Left hindlimb (tissue), 1 donor: ENCODE measurements at places on chromosomes 11 and 22.

DNA sequence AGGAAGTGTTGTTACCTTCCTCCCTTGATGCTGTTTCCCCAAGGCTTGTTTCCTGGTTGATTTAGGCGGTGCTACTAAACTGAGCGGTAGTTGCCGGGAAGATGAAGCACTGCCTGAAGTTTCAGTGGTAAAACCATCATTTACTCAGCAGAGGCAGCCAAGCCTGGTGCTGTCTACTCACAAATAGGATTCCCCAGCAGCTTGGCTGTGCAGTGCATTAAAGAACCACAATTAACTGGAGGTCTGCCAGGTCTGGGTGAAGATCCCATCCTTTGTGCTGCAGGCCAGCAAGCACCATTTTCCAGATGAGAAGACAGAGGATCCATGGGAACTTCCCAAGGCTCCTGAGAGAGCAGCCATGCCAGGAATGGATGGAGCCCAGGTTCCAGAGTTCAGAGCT lies 231.9 kb upstream of the E2F8 start:
- no peak for DNase-seq

GRCh38 chr22:46525389-46526243 lies 11.8 kb downstream of the CELSR1 start:
- no peak for DNase-seq

DNA sequence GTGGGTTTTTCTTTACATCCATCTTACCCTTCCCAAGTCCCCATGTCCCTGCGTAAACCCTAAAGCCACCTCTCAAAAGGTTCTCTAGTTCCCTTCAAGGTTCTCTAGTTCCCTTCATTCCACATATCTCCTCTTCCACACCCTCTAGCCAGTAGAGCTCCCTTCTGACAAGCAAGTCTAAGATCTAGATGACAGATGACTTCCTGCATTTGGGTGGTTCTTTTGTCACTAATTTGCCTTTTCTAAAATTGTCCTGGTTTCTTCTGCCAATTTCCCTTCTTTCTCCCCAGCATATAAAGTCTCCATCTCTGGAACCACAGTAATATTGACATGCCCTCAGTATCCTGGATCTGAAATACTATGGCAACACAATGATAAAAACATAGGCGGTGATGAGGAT lies 7.8 kb downstream of the CD3E start:
- DNase-seq: no peak

- DNase-seq: no peak
These were observed 384.5 kb upstream of the KIRREL3 start for GRCh38 chr11:127385071-127385470.

DNA sequence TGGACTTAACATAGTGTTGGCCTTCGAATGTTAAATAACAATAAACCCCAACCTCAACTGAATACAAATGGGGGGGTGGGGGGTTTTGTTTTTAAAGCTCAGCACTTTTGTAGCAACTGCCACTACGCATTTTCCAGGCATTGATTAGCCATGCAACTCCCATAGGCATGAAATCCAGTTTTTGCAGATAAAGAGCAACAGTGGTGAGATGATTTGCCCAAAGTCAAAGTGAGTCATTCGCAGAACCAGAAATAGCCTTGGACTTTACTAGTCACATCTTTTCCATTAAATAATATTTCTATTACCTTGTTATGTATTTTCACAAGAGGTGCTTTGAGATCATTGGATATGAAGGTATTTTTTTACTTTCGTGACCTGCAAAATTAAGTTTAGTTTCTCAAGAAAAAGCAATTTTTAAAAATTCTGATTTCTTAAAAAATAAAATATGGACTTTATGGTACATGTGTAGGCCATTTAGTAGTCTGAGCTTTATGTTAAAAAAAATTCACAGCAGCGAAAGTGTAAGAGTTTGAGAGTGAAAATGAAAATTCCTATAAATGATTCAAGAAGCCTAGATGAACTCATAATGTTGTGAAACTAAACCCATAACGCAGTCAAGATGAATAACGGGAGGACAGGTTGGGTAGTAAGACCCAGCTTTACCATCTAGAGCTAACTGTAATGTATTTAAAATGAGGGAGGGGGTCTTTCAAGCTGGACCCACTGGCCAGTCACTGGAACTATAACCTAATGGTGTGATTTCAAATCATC lies 1.9 kb upstream of the PHF21A start:
- DNase-seq: no peak

DNA sequence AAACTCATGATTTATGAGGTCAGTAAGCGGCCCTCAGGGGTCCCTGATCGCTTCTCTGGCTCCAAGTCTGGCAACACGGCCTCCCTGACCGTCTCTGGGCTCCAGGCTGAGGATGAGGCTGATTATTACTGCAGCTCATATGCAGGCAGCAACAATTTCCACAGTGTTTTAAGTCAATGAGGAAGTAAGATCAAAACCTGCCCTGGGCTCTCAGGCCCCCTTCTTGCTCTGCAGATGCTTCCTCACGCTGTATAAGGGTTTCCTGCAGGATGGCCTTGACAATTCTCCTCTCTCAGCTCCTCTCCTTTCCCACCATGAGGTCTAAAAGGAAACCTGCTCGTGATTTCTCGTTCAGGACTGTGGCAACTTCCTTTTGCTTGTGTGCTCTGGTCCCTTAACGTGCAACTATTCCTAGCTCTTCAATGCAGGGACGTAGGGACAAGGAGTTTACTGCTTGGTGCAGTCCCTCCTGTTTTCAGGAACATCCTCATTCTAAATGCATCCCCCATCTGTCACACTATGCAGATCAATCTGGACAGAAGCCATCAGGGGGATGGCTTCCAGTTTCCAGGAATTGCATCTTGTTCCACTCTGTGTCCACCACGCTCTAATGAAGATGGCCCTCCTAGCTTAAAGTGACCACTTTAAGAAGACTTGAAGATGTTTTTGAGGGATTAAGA lies 64.3 kb upstream of the IGLL5 start:
- DNase-seq: no peak

DNA sequence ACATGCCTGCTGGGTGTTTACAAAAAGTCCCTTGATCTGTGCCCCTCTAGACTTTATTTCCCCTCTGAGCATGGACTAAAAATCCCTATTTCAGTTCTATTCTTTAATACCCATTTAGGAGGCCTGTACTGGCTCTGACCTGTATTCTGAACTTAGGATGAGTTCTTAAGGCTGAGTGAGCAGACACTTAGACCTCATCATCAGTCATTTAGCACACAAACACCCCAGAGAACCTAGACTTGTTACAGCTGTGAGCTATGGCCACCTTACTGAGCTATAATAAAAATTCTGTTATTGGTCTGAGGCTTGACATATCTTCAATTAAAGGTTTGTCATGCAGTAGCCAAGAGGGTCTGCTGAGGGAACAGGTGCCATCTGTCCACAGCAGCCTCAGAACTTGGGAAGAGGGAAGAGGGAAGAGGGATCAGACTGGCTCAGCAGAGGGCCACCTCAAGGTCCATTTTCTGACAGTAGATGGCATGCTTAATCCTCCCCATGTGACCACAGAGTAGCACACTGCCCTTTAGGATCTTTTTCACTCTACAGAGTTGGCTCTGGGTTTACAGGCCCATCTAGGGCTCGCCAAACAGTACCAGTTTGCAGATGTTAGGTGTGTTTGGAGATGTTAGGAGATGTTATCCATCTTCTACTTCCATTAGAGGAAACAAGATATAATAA lies 30.2 kb upstream of the RRM1 start:
- no peak for DNase-seq

GRCh38 chr22:42324990-42325710 lies 54.7 kb upstream of the TCF20 start:
- no peak for DNase-seq

- peak; percentile 24 for DNase-seq
These were observed 10.8 kb upstream of the IFITM3 start for GRCh38 chr11:331358-332060.

DNA sequence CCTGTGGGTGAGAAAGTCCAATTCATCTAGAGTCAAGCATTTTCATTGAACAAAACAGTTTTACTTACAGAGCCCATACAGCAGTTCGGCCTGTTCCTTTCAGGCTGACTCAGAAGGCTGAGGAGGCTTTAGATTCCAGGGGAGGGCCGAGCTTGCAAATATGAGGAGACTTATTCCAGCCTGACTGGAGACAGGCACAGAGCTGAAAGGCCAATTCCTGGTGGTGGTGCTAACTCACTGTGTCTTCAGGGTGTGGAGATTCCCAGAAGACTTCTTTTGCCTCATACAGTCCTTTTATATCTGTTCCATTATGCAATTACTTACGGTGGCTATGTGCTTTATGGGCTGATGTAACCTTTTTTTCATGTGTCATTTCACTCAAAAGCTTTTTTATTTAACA lies at the start of gene OR51E2:
TSS of gene OR51E2 (minus strand) at position 269 of the 400 bp plus-strand sequence. CDS start 15,142 bp downstream, outside the sequence.
- DNase-seq: no peak

GRCh38 chr22:27903805-27904473 lies 15.1 kb downstream of the PITPNB start:
- no peak for DNase-seq
